Endothelial cell of coronary artery (primary cell): ENCODE measurements at places on chromosomes 7 and 10. TPM values are rescaled to one million over a fixed set of nuclear protein-coding genes. Genes with fewer than 3 reads are reported as not detected.

Gene LEP
- under 0.01 TPM in 1 of 2 replicates, not detected in the other for total RNA-seq

Gene VWC2
- not detected in 2 replicates for total RNA-seq

Gene CACNB2
- not detected in 2 replicates for total RNA-seq

Gene SMO
- total RNA-seq: 7.7 and 8.8 TPM in 2 replicates

Gene OR2A42
- 0.09 TPM in 1 of 2 replicates, not detected in the other for total RNA-seq
